ENCODE measurements at places on chromosomes 12 and 14.

GRCh38 chr12:111173391-111173790, 195.5 kb downstream of the PHETA1 start:
- DNase-seq, result no peak

GRCh38 chr12:119836781-119837180, 40.3 kb downstream of the CIT start:
- DNase-seq, result no peak

DNA sequence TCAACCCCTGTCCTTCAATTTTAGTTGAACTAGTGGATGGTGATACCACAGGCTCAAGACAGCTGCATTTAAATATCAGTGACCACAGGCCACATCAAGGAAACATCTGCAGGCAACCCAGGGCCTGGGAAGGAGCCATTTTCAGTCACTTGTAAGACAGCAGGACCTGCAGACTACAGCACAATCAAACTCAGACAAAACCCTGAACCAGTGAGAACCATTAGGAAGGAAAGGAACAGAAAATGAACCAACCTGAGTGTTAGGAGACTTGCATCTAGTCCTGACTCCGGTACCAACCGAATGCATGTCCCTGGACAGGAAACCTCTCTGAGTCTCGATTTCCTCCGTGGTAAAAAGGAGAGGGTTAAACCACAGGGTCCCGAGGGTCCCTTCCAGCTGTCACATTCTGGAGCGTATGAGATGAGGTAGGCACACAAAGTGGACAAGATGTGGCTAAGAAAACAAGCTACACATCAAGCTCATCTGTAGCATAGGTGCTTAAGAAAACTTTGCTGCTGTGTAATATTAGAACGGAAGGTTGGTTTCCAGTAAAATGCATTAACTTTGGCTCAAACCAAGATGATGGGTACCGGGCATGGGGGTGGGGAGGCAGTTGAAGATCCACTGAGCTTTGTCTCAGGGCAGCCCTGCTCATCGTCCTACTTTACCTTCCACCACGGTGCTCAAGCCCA, 1.6 kb upstream of the CDKN1B start:
- DNase-seq, result peak; percentile 77

DNA sequence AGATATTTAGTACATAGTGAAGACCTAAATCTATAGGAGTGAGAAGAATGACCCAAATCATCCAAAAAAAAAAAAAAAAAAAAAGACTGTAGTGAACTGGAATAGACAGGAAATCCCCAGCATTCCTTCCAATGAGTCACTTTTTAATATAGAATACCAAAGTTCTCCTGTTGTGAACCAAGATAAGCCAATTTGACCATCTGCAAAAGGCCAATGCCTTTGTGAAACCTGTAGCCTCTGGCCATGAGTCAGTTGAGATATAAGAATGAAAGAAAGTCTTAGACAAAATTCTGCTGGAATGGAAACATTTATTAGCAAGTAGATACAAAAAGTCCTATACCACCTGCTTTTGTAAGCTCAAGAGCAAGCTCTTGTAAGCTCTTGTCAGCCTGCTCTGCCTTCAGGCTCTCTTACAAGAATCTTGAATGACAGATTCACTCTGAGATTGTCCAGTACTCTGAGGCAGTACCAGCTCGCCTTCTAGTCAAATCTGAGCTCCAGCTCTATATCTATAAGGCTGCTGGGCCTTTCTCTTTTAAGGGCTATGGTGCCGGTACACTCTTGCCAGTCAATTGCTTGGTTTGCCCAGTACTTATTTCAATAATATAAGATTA, 243.0 kb upstream of the TMTC1 start:
- DNase-seq, result no peak

- no peak for DNase-seq
Measured at GRCh38 chr12:89339526-89339925, 12.8 kb downstream of the DUSP6 start.

- no peak for DNase-seq
Measured at GRCh38 chr12:58253663-58254062, 312.3 kb downstream of the ATP23 start.

- DNase-seq, result no peak
Measured at GRCh38 chr12:18908191-18908590, 170.3 kb downstream of the CAPZA3 start.
